ENCODE measurements at places on chromosomes 16 and 17.
A peak's percentile ranks its signal among the peaks of the same experiment; 100 is the strongest.

DNA sequence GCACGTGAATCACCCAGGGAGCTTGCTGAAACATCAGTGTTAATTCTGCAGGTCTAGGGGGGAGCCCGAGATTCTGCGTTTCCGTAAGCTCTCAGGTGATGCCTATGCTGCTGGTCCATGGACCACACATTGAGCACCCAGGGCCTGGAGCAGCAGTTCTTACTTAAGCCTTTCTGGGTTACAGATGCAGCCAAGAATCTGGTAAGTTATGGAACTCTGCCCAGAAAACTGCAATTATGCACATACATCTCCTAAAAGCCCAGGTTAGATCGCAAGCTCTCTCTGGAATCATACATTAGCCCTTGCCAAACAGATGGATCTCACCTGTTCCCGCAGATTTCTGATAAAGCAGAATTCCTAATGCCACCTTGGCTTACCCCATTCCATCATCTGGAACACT, 265.9 kb upstream of the SALL1 start:
- no peak for DNase-seq

DNA sequence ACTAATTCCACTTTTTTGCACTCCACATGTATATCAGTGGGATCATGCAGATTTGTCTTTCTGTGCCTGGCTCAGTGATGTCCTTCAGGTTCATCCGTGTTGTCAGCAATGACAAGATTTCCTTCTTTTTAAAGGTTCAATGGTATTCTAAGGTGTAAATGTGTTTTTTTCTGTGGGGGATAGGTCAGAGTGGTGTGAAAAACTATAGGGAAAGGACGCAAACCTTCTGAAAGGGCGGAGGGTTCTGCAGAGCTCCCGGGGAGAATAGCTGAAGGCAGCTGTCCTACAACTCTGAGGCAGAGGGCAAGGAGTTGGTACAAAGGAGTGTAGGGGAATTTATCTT, 21.9 kb upstream of the CSNK1D start:
- DNase-seq, result no peak

DNA sequence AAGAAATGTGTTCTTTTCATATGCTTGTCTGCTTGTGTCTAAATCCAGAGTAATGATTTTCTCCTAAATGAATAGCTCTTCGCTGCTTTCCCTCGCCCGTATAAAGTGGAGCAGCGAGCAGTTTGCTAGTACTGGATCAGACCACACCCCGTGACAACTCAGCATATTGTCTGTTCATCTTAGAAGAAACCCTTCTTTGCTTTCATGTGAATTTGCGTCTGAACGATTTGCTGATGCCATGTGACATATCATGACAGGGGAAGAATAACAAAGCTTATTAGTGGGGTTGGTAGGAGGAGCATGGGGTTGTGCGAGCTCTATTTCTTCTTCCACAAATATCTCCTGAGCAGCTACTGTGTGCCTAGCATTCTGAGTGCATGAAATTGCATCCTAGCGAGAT, 44.1 kb upstream of the CACNG4 start:
- DNase-seq, result no peak

DNA sequence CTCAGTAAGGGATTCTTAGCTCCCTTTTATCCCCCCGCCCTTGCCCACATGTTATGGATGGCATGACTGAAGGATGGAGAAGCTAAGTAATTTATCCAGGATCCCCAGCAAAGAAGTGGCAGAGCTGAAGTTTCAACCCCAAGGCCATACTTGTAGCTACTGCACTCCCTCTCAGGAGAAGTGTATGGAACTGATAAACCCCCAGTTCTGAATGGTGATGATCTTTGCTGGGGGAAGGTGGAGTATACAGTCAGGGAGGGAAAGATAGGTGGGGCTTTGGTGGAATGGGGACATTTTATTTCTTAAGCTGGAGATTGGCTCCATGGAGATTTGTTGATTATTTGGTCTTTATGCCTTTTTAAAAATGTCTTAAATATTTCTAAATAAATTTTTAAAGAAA, 58.3 kb downstream of the TNRC6C start:
- DNase-seq, result no peak

GRCh38 chr16:80691111-80691741, 113.2 kb downstream of the CDYL2 start:
- DNase-seq, result no peak

- DNase-seq, result no peak
These were observed 368.6 kb downstream of the SHISA9 start for GRCh38 chr16:13269905-13270528.

DNA sequence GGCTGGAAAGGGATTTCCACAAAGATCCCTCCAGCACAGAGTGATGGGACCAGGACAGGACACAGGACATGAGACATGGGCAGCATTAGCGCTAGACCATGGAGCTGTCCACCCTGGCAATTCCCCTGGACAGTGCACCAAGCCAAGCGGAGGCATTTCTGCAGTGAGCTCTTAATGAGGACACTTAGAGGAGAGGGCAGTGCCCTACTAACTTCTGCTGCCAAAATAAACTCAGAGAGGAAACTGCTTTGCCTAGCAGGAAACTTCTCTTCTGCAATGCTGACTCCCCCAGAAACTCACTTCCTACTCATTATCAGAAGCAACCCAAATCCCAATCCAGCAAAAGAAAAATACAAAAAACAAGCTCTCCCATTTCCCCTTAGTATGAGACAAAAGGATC, 119.2 kb downstream of the HS3ST2 start:
- no peak for DNase-seq

GRCh38 chr17:6495450-6496115, 51.3 kb downstream of the PIMREG start:
- no peak for DNase-seq

GRCh38 chr16:9081843-9082242, 9.6 kb upstream of the HAPSTR1 start:
- DNase-seq, result no peak

DNA sequence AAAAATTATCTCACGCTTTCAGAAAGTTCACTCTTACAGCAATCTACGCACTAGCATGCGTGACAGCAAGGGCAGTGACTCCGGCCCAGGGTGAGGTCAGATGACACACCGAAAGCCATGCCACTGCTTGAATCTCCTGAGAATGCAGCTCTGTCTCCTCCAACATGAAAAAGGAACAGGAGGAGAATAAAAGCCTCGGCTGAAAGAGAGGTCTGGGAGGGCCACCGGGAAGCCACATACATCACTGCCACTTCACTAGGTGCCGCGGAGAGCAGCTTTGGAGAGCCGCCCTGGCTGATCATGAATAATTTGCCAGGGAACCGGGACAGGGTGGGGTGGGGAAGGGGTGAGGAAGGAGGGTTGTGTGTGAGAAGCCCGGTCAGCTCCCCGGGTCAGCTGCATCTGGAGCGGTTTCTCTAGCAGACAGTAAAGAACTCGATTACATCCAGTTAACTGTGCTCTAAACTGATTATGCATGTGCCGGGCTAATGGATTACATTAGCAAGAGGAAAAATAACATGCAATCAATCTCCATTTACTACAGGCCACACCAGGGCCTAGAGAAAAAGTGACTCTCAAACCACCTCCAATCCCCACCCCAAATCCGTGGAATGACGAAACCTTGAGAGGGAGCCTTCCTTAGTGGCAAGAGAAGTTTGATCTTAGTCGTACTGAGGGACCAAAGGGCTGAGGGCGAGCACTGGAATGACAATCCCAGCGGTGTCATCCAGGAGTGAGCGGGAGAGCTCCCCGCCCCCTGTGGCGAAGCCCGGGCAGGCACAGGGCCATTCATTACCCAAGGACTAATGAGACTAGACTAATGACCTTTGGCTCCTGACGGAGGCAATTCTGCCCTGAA, 100.3 kb downstream of the ZFHX3 start:
- no peak for DNase-seq

GRCh38 chr17:60139438-60140285, 10.1 kb upstream of the CA4 start:
- DNase-seq, result peak; percentile 43

DNA sequence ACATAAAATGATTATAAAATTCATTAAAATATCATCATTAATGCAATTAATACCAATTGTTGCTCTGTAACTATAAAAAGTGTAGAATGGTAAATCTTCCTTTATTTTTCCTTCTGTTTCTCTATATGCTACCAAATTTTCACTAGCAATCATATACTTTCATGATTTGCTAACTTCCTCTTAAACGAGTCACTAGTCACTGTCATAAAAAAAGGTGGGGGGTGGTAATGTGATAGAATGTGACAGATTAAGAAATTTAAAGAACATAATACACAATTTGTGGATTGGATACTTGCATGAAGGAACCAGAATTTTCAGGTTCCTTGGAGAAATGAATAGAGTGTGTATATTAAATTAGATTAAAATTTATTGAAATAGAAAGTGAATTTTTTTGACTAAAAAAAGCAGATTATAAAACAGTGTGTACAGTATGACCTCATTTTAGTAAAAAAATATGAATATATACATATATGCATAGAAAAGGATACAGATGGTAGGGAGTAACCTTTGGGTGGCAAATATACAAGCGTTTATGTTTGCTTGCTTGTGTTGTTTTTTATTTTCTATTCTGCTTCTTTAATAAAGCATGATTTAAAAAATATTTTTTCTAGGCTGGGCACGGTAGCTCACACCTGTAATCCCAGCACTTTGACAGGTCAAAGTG, 56.7 kb upstream of the C17orf78 start:
- no peak for DNase-seq

- DNase-seq, result no peak
These were observed 254.1 kb upstream of the N4BP1 start for GRCh38 chr16:48864055-48864454.

- DNase-seq, result no peak
These were observed 8.4 kb downstream of the PER1 start for GRCh38 chr17:8143581-8144400.

- no peak for DNase-seq
These were observed 106.3 kb upstream of the HSBP1 start for GRCh38 chr16:83701494-83701893.

GRCh38 chr17:65587534-65588180, 26.2 kb upstream of the AXIN2 start:
- DNase-seq, result no peak
